ENCODE measurements at places on chromosomes 7 and 10.

DNA sequence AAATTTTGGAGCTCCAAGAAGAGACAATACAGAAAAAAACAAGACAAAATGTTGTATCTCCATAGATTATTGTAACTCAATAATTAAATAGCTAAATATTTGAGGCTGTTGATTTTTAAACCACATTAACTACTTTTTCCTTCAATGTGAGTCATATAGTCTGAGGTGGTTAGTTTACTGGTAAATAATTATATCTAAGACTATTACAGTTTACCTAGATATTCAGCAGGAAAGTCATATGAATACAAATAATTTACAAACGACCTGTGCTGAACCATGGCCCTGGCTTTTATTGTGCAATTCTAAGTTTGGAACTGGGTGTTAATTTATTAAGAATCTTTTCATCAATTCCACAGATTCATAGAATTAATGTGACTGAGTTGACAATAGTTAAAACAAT, 22.2 kb downstream of the CREB5 start:
- H3K27ac ChIP-seq = no peak overlapping the region
- no peaks in the 10 kb centered on the region for H3K36me3 ChIP-seq
- no peaks in the 10 kb centered on the region for H3K4me1 ChIP-seq
- H3K27me3 ChIP-seq = no peaks in the 10 kb centered on the region

GRCh38 chr10:112721080-112721698, 228.9 kb upstream of the TCF7L2 start:
- no peaks in the 10 kb centered on the region for H3K4me1 ChIP-seq
- DNase-seq = peak; percentile 19
- no peak overlapping the region for H3K4me3 ChIP-seq

- no peaks in the 10 kb centered on the region for H3K27me3 ChIP-seq
- DNase-seq = no peak
- no peaks in the 10 kb centered on the region for H3K36me3 ChIP-seq
- no peaks in the 10 kb centered on the region for H3K4me1 ChIP-seq
Observed at GRCh38 chr10:25024528-25024927, 8.1 kb downstream of the THNSL1 start.

DNA sequence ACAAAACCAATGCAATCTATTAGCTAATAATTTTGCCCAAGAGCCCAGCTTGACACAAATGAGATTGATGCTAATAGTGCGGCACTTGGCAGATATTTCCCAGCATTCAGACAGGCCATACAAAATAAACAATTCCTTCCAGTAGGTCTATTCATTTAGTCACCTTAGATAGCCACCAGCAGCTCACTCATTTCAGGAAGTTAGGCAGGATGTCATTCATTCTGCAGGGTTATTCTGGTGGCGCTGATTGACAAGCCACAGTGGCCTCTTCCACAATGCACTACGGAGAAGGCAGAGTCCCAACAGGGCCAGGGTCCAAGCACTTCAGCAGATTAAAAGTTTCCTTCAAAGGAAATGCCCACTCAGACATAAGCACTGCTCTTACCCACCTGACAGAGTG, 55.8 kb downstream of the PIK3AP1 start:
- DNase-seq = no peak
- no peak overlapping the region for H3K4me3 ChIP-seq
- no peak overlapping the region for H3K27ac ChIP-seq
- no peaks in the 10 kb centered on the region for H3K4me1 ChIP-seq
- H3K27me3 ChIP-seq = no peaks in the 10 kb centered on the region

GRCh38 chr7:22480523-22481075, 19.4 kb downstream of the STEAP1B start:
- H3K4me1 ChIP-seq = peaks cover 5% of the 10 kb centered on the region
- no peaks in the 10 kb centered on the region for H3K36me3 ChIP-seq
- no peaks in the 10 kb centered on the region for H3K27me3 ChIP-seq
- no peak for DNase-seq
- no peak overlapping the region for H3K27ac ChIP-seq
- H3K4me3 ChIP-seq = no peak overlapping the region

DNA sequence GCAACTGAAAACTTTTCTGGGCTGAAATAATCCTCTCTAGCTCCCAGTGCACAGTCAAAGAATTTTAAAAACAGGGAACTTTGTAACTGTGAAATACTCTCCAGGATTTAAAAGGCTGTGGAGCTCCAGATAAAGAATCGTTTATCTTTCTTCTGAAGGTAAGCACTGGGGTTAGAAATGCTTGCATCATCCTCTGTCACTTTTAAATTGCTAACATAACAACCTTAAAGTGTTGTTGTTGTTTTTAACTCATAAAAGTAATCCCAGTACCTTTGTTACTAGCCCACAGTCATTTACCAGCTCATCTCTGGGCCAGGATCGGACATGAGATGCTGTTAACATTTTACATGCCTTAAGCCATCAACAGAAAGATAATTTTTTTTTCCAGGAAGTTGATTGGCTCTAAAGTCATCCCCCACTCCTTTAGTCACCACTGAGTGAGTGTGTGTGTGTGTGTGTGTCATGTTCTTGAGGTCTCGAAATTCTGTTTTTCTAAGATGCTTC, at the start of gene SLC39A12:
Gene SLC39A12 (plus strand): TSS at position 51 of the 504 bp plus-strand sequence. CDS start 1,359 bp downstream, outside the sequence.
- no peaks in the 10 kb centered on the region for H3K36me3 ChIP-seq
- no peaks in the 10 kb centered on the region for H3K27me3 ChIP-seq
- H3K27ac ChIP-seq = no peak within 1 kb of the TSS
- H3K4me1 ChIP-seq = no peaks in the 10 kb centered on the region

- H3K27ac ChIP-seq = no peak overlapping the region
- no peaks in the 10 kb centered on the region for H3K36me3 ChIP-seq
- DNase-seq = no peak
- no peak overlapping the region for H3K4me3 ChIP-seq
- H3K4me1 ChIP-seq = no peaks in the 10 kb centered on the region
Observed at GRCh38 chr7:18053177-18053928, 25.7 kb upstream of the PRPS1L1 start.

Data from CD8-positive, alpha-beta memory T cell (primary cell).